Activated CD4-positive, alpha-beta T cell treated with anti-CD3 and anti-CD28 coated beads, Interleukin-2, amount 10 ng/mL, durations not matched to agents 24 days and 14 days (primary cell): ENCODE measurements at places on chromosomes 13 and 19.
A peak's percentile ranks its signal among the peaks of the same experiment; 100 is the strongest.

GRCh38 chr19:11418549-11419506 is at the start of gene RGL3:
TSS of gene RGL3 (minus strand) at chr19:11419314. CDS start at chr19:11419278, 36 bp downstream.
- H3K4me1 ChIP-seq, result peaks cover 31% of the 10 kb centered on the region
- no peaks in the 10 kb centered on the region for H3K36me3 ChIP-seq

- peaks cover 26% of the 10 kb centered on the region for H3K36me3 ChIP-seq
- H3K27me3 ChIP-seq, result peaks cover 20% of the 10 kb centered on the region
- peak; percentile 96 for DNase-seq
- H3K27ac ChIP-seq, result no peak overlapping the region
- H3K4me3 ChIP-seq, result peak overlapping the region; percentile 79
Measured at GRCh38 chr19:50325310-50326100, 3.7 kb downstream of the KCNC3 start.

GRCh38 chr19:6979399-6979798 is 41.8 kb downstream of the MBD3L2B start:
- peak; percentile 57 for DNase-seq
- no peaks in the 10 kb centered on the region for H3K4me1 ChIP-seq
- peaks cover 5% of the 10 kb centered on the region for H3K36me3 ChIP-seq

DNA sequence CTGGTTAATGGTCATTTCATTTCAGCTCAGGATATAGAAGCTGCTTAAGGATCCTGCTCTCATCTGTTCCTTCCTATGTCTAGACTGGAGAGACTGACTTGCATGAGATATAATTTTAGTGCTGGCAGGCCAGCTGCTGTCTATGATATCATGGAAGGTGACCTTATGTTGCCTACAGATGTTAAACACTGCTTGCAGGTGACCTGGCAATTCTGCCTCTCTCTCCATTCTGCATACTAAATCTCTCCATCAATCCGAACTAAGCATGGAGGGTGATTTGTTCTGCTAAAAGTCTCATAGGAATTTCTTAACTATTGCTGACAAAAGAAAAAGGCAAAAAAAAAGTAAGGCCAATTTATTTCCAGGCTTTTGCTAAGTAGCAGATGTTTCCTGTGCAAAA is 81.0 kb downstream of the CCNA1 start:
- no peak overlapping the region for H3K4me3 ChIP-seq
- no peak overlapping the region for H3K27ac ChIP-seq
- H3K36me3 ChIP-seq, result no peaks in the 10 kb centered on the region
- H3K27me3 ChIP-seq, result no peaks in the 10 kb centered on the region
- no peaks in the 10 kb centered on the region for H3K4me1 ChIP-seq
- DNase-seq, result peak; percentile 12

- no peaks in the 10 kb centered on the region for H3K27me3 ChIP-seq
- no peak overlapping the region for H3K27ac ChIP-seq
- H3K4me1 ChIP-seq, result no peaks in the 10 kb centered on the region
- H3K36me3 ChIP-seq, result no peaks in the 10 kb centered on the region
- no peak overlapping the region for H3K4me3 ChIP-seq
- DNase-seq, result no peak
Measured at GRCh38 chr13:70430256-70430655, 322.0 kb upstream of the KLHL1 start.

DNA sequence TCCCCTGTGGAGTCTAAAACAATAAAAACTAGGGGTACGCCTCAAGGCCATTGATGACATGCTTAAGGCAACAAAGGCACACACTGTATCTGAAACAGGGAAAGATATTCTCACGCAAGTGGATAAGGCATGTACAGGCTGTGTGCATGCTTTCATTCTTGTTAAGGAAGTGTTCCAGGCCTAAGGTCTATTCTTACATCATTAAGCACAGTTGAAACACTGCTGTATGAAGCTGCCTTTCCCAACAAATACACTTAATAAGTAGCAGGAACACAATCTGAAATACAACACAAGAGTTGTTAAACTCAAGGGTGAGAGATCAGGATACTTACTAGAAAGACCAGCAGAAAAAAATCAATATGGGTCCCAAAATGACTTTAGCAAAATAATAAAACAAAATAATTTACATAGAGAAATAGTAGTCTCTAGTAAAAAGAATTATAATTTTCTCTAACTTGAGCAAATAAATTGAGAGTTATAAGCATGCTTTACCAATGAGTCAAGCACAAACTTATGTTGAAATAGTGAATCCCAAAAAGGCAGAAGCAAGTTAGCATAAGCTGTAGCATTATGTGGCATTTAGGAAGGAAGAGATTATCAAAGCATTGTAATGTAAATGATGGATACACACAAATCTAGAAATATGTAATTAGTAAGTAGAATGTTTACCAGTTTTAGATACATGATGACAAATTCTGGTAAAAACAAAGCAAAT is 796.9 kb downstream of the SLITRK1 start:
- DNase-seq, result no peak
- H3K4me1 ChIP-seq, result no peaks in the 10 kb centered on the region
- H3K27ac ChIP-seq, result no peak overlapping the region
- H3K27me3 ChIP-seq, result no peaks in the 10 kb centered on the region
- H3K36me3 ChIP-seq, result no peaks in the 10 kb centered on the region
- no peak overlapping the region for H3K4me3 ChIP-seq

- peak overlapping the region; percentile 99 for H3K27ac ChIP-seq
- peaks cover 2% of the 10 kb centered on the region for H3K27me3 ChIP-seq
- H3K4me3 ChIP-seq, result peak overlapping the region; percentile 89
- H3K4me1 ChIP-seq, result peaks cover 49% of the 10 kb centered on the region
- peak; percentile 85 for DNase-seq
Measured at GRCh38 chr19:55258476-55258827, 365 bp downstream of the PPP6R1 start.

GRCh38 chr13:84131249-84131648 is 249.0 kb upstream of the SLITRK1 start:
- no peaks in the 10 kb centered on the region for H3K27me3 ChIP-seq
- no peak for DNase-seq
- H3K4me1 ChIP-seq, result peaks cover 3% of the 10 kb centered on the region
- no peaks in the 10 kb centered on the region for H3K36me3 ChIP-seq

DNA sequence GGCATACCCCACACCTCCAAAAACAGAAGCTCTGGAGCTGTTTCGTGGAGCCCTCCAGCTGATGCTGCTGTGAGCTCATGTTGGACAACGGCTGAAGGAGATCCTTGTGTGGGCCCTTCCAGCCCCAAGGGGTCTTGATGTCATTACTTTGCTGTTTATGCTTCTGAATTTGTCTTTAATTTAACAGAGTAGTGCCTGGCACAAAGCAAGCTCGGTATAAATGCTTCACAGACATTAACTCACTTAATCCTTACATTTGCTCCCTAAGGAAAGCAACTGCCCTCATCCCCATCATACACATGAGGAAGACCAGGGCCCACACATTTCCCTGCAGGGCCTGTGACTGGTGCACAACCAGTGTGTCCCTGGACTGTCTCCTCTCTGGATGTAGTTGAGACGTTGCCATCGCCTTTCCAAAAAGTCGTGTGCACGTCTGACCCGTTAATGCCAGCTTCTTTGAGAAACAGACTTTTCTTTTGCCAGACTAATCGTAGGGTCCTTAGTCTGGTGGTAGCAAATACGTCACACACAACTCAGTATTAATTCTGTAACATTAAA is 7.6 kb downstream of the COL4A1 start:
- DNase-seq, result no peak
- peaks cover 61% of the 10 kb centered on the region for H3K27me3 ChIP-seq
- no peak overlapping the region for H3K4me3 ChIP-seq
- no peak overlapping the region for H3K27ac ChIP-seq
- no peaks in the 10 kb centered on the region for H3K36me3 ChIP-seq
- peaks cover 3% of the 10 kb centered on the region for H3K4me1 ChIP-seq

GRCh38 chr13:110923086-110923485 is 8.2 kb upstream of the ANKRD10 start:
- DNase-seq, result no peak
- peaks cover 10% of the 10 kb centered on the region for H3K4me1 ChIP-seq
- no peaks in the 10 kb centered on the region for H3K36me3 ChIP-seq
- no peak overlapping the region for H3K27ac ChIP-seq

DNA sequence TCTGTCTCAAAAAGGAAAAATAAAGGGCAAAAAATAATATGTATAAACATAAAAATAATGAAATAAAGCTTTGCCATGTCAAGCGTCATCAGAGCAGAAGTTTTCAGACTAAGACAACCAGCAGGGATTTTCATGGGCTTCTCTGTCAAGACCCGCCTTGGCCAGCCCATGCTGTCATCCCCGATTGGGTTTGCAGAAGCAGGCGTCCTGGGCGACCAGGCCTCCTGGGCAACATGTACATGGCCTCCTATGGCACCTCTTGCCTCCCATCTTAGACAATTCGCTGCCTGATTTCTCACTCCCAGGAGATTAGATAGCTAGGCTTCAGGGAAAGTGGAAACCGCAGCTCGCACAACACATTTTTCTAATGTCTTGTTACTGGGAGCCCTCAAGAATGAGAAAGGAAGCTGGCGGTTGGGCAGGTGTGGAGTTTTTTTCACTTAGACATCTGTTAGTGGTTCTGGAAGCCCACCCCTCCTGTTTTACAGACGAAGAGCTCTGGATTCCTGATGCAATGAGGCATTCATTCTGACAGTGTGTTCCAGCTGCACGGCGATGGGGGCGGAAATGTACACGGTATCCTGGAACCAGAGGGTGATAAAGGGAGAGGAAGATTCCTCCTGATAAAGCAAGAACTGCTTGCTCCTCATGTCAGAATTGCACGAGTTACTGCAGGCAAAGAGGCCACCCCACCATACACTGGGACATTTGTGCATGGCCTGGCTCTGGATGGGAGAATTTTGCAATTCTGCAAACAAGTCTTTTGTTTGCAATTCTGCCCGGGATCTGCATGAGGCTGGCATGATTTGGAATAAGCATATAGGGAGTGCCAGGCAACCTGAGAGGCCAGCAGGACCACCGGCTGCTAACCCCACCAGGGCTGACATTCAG is 47.4 kb upstream of the KATNAL1 start:
- peaks cover 11% of the 10 kb centered on the region for H3K4me1 ChIP-seq
- no peak for DNase-seq
- peaks cover 50% of the 10 kb centered on the region for H3K36me3 ChIP-seq
- no peaks in the 10 kb centered on the region for H3K27me3 ChIP-seq
- H3K27ac ChIP-seq, result no peak overlapping the region
- H3K4me3 ChIP-seq, result no peak overlapping the region

DNA sequence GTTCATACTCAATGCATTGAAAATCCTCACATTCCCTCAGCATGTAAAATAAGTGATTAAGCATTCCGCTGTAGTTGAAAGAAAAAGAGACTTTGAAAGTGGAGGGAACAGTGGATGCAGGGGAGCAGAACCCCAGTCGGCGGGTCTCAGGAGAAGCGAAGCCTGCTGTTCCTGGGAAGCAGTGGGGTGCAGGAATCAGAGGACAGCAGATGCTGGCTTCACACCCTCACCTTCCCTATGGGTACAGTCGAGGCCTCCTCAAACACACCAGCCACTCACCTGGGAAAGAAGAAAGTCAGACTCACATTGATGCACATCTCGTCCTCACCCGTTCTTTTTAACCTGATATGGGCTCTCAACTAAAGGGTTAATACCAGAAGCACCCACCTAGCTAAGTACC is 38.2 kb downstream of the COL4A2 start:
- peaks cover 15% of the 10 kb centered on the region for H3K4me1 ChIP-seq
- no peak overlapping the region for H3K4me3 ChIP-seq
- H3K36me3 ChIP-seq, result no peaks in the 10 kb centered on the region

- H3K36me3 ChIP-seq, result no peaks in the 10 kb centered on the region
- peaks cover 31% of the 10 kb centered on the region for H3K4me1 ChIP-seq
- H3K27ac ChIP-seq, result peak overlapping the region; percentile 83
- peak; percentile 97 for DNase-seq
- H3K4me3 ChIP-seq, result peak overlapping the region; percentile 87
Measured at GRCh38 chr19:35140962-35141836, 1.9 kb upstream of the FXYD7 start.

DNA sequence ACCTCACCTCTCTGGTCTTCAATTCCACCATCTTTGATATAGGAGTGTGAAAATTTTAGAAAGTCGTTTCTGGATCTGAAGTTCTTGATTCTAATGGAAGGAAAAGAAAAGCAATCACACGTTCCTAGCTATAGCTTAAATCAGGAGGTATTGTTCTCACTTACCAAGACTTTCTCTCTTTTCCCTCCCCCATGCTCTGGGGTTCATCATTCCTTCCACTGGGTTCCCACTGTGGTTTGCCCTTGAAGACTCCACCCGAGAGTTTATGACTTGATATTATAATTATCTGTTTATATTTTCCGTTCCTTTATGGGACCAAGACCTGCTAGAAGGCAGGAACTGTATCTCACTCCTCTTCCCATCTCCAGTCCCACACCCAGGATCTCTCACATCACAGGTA is 76.6 kb downstream of the AKAP11 start:
- no peaks in the 10 kb centered on the region for H3K27me3 ChIP-seq
- peaks cover 38% of the 10 kb centered on the region for H3K4me1 ChIP-seq
- peak overlapping the region; percentile 79 for H3K27ac ChIP-seq
- DNase-seq, result no peak
- no peak overlapping the region for H3K4me3 ChIP-seq

GRCh38 chr13:50457415-50458393 is 385.8 kb downstream of the DLEU7 start:
- no peak for DNase-seq
- H3K27me3 ChIP-seq, result peaks cover 15% of the 10 kb centered on the region
- no peak overlapping the region for H3K4me3 ChIP-seq
- no peak overlapping the region for H3K27ac ChIP-seq
- H3K36me3 ChIP-seq, result no peaks in the 10 kb centered on the region
- peaks cover 2% of the 10 kb centered on the region for H3K4me1 ChIP-seq

- no peaks in the 10 kb centered on the region for H3K27me3 ChIP-seq
- no peak overlapping the region for H3K4me3 ChIP-seq
- peaks cover 51% of the 10 kb centered on the region for H3K36me3 ChIP-seq
- peaks cover 17% of the 10 kb centered on the region for H3K4me1 ChIP-seq
- no peak for DNase-seq
Measured at GRCh38 chr19:40588926-40589569, 12.1 kb upstream of the LTBP4 start.

DNA sequence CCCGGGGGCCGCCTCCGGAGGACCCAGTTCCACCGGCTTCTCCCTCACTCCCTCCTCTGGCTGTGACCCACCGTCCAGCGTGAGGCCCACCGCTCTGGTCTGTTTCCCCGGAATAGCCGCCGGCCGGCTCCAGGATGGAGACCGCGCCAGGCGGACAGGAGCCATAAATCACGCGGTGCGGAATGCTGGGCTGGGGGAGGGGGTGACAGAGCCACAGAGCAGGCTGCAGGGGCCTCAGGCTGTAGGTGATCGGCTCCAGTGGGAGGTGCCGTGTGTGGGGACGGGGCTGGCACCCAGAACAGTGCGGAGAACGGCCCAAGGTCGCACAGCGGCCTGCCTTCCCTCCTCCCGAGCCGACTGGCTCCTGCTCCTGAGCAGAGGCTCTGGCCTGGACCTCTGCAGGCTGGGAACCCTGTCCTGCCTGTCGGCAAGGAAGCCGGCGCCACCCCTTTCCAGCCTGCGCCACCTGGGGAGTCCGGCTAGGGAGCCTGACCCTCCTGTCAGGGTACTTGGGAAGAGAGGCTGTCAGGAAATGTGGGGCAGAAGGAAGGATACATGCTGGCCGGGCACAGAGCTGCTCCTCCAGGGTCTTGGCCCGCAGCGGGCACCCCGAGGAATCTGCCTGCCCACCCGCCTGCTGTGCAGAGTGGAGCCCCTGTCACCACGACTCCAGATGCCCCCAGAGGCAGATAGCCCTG is 8.3 kb downstream of the PIAS4 start:
- H3K4me1 ChIP-seq, result peaks cover 6% of the 10 kb centered on the region
- H3K36me3 ChIP-seq, result peaks cover 12% of the 10 kb centered on the region
- DNase-seq, result no peak
- H3K27me3 ChIP-seq, result no peaks in the 10 kb centered on the region
- no peak overlapping the region for H3K27ac ChIP-seq
- no peak overlapping the region for H3K4me3 ChIP-seq

GRCh38 chr13:75752826-75753225 is 116.7 kb downstream of the LMO7 start:
- H3K27me3 ChIP-seq, result no peaks in the 10 kb centered on the region
- H3K36me3 ChIP-seq, result peaks cover 6% of the 10 kb centered on the region
- H3K4me3 ChIP-seq, result no peak overlapping the region
- no peak for DNase-seq

- H3K27me3 ChIP-seq, result peaks cover 2% of the 10 kb centered on the region
- no peak for DNase-seq
- H3K4me3 ChIP-seq, result no peak overlapping the region
- peaks cover 14% of the 10 kb centered on the region for H3K4me1 ChIP-seq
- no peak overlapping the region for H3K27ac ChIP-seq
Measured at GRCh38 chr13:77930430-77930829, 11.8 kb upstream of the EDNRB start.
